ENCODE measurements at places on chromosomes 16 and 17.

GRCh38 chr17:35870906-35871819, 2.5 kb upstream of the HEATR9 start:
- no peak for DNase-seq

GRCh38 chr16:88435437-88436355, 17.4 kb upstream of the ZFPM1 start:
- no peak for DNase-seq

- no peak for DNase-seq
Observed at GRCh38 chr17:73342050-73342522, 30.3 kb upstream of the CDC42EP4 start.

- no peak for DNase-seq
Observed at GRCh38 chr16:84759061-84759460, 59.3 kb downstream of the USP10 start.

- DNase-seq = no peak
Observed at GRCh38 chr17:77432742-77433141, 292.0 kb downstream of the SEC14L1 start.

- DNase-seq = no peak
Observed at GRCh38 chr17:42653179-42654124, 5.6 kb upstream of the TUBG2 start.

GRCh38 chr16:19886073-19886941, 1.7 kb upstream of the GPRC5B start:
- DNase-seq = no peak

- DNase-seq = no peak
Observed at GRCh38 chr16:89696670-89697128, 4.8 kb downstream of the SPATA2L start.

- peak; percentile 71 for DNase-seq
Observed at GRCh38 chr16:62225675-62226074, 189.4 kb upstream of the CDH8 start.

DNA sequence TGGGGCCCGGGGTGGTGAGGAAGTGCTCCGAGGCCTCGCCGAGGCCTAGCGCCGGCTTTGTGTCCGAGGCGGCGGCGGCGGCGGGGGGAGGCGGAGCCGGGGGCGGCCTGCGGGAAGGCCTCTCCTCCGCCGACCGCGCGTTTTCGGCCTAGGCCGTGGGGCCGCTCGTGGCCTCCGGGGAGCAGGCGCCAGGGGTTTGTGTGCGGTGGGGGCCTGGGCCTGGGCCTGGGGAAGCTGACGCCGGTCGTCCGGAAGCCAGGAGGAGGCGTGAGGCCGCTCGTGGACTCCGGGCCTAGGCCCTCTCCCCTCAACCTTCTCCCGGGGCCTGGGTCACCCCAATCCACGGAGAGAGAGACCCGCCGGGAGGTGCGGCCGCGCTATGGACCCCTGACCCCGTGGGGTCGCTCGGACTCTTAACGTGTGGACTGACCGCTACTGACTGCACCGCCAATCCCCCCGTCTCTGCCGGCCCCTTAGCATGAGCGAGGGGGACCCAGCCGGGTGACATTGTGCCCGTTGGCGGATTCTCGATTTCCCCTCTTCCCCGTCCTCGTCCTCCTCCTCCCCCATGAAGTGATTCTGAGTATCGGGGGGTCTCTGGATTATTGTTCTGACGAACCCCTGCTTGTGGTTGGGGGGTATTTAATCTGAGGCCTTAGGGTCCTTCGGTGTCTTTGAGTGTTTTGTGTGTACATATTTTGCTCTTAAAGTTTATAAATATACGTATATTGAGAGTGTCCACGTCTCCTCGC, 660 bp downstream of the RBBP6 start:
- no peak for DNase-seq

GRCh38 chr17:55420776-55421178, 858 bp downstream of the MMD start:
- no peak for DNase-seq

DNA sequence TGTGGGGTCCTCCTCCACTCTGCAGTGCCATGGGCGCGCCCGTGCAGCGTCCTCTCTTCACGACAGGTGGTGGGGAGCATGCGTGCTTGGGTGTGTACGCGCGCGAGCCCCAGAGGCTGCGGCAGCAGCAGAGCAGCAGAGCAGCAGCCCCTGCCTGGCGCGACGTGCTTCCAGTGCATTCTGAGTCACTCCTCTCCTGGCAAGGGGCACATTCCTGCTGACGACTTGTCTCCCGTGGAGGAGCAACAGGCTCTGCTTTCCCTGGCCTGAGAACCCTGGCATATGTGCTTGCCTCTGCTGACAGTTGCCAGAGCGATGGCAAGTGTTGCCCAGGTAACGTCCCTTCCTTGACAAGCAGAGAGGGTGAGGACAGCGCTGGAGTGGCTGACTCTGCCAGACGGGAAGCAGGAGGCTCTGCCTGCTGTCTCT, 133.8 kb upstream of the PLCG2 start:
- DNase-seq = peak; percentile 87

DNA sequence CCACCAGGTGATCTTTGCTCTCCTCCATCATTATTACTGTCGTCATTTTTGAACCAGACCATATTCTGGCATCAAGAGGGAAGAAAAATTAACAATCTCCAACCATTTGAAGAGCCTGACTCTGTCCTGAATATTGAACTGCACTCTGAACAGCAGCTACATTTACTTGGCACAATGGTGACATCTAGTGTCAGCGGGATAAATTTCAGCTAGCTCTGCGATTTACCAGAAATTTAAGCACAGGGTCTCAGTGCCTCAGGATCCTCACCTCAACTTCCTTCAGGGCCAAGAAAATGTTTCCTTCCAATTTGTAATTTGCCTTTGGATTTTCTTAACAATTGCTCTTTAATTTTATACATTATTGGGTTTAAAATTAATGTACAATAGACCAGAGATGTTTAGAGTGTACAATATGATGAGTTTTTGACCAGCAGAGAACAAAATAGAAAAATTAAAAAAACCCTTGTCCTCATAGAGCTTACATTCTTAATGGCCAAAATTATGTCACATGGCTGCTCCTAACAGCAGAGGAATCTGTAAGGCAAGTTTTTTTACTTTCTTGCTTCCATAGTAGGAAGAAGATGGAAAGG, 10.7 kb upstream of the ZNF19 start:
- DNase-seq = no peak

DNA sequence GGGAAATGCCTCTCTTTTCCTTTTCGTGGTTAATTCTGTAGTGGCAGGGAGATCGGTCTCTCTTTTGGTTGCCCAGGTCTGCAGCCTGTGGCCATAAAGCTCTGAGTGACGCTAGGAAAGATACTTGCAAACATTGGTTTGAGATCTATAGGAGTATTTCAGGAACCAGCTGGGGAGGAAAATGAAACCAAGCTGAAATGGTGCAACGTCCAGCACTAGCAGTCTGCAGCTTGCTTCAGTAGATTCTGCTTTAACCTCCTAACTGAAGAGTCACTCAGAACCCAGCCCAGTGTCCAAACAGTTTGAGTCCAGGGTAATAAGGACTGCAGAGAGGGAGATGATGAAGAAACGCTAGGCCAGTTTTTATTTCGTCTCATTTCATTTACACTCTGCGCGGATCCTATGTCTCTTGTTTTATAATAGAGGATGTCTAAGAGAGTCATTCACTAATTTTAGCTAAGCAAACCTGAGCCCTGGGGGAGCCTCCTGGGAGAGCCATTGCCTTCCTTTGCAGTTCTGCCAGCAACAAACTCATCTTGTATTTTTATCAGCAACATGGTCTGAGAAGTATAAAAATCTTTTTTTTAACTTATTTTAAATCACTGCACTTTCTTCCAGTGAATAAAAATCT, 12.0 kb downstream of the SP2 start:
- no peak for DNase-seq

DNA sequence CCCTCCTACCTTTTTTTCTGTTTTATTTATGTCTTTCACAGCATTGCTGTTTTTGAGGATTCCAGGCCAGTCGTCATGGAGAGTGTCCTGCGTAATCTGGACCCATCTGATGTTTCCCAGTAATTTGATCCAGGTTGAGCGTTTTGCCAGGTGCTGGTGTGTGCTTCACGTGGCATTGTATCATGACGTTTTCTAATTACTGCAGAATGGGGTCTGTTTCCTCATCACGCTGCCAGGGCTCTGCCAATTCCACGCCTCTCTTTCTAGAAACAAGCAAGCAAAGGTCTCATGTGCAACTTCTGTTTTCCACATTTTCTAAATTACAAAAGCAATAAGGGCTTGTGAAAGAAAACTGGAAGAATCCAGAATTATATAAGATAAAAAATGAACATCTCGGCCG, 28.3 kb upstream of the BHLHA9 start:
- no peak for DNase-seq

DNA sequence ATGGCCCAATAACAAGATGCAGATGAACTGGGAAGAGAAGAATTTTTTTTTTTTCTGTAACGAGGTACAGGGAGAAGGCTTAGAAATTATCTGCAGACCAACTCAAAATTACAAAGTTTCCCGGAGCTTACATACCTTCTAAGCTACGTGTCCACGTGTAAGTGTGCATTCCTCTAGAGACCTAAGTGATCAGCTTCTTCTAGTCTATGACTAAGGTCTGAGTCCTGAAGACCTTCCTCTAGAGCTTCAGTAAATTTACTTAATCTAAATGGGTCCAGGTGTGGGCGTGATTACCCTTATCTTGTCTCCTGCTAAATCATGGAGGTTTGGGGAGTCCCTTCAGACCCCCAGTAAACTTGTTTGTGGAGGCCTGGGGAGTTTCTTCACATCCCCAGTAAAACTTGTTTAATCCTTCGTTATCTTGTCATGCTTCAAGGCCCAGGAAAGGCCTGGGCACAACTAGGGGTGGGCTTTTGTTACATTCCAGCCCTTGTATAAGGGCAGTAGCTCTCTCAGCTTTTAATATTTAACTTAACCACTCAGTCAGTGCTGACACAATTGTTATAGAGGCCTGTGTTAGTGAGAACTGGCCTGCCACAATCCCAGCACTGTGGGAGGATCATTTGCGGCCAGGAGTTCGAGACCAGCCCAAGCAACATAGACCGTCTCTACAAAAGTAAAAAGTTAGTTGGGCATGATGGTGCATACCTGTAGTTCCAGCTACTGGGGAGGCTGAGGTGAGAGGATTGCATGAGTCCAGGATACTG, 342.3 kb downstream of the SNX29 start:
- DNase-seq = peak; percentile 83

DNA sequence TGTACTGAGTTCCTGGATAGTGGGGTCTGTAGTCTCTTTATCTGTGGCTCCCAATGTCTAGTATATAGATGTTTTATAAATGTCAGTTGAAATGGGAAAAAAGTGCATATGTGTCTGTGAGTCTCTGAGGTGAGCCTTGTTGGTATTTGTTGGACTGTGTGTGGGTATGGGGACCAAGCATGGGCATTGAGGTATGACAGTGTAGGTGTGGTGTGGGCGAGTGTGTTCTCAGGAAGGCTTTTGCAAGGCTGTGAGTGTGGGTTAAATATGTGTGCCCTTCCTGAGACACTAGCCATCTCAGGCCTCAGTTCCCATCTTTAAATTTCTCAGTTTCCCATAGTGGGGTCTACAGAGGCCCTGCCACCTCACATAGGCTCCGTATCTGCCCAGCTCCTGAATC, 440.2 kb upstream of the CCL2 start:
- DNase-seq = no peak

DNA sequence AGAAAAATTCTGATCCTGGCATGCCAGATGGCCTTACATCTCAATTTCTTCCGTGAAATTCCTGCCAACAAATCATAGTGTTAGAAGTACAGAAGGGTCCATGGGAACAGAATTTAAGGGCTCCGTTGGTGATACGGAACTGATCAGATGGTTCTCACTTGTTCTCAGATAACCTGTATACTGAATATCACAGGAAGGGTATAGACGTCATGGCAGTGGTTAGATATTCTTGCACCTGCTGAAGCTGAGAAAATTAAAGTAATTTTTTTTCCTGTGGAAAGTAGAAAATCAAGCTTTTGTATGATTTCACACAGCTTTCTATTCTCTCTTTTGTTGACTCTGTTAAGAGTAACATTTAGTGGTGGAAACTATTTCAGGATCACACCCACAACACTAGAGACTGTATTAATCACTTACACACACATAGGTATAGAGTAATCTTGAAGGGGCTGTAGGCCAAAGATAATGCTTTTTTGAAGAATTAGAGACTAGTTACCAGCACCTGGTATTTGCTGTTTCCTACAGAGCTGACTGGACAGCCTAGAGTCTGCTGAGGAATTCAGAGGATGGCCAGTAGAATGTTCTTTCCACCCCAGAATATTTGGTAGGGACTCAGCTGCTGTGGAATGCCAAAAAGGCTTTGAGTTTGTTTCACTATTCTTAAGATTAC, 7.5 kb downstream of the TENT4B start:
- no peak for DNase-seq

GRCh38 chr16:84917492-84917891, 93.8 kb downstream of the ZDHHC7 start:
- DNase-seq = no peak

GRCh38 chr16:27618606-27619327, 68.8 kb downstream of the KATNIP start:
- DNase-seq = no peak

DNA sequence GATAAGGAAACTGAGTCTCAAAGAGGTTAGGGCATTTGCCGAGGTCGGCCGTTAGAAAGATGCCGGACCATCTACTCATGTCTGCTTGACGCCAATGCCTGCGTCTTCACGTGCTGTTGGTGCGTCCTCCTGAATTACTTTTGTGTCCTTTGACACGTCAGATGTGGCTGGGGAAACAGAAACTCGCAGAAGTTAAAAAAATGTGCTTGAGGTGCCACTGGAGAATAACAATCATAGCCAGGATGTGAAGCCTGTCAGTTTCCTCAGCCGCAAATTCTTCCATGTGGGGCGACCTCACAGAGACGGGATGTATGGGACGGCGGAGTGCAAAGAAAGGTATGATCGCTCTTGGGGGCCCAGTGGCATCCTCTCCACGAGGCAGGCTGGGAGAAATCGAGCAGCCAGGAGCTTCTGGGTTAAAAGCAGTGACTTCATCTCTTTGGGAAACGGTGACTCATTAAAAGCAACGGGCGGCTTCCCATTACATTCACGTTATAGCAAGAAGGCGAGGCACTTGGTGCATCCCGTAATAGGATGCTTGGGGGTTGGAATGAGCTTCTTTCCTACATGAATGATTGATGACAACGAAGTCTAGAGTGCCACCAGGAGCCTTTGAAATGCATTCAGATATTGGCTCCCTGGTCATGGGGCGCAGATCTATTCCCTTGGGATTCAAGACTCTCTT, 67.8 kb downstream of the BMERB1 start:
- DNase-seq = peak; percentile 21

DNA sequence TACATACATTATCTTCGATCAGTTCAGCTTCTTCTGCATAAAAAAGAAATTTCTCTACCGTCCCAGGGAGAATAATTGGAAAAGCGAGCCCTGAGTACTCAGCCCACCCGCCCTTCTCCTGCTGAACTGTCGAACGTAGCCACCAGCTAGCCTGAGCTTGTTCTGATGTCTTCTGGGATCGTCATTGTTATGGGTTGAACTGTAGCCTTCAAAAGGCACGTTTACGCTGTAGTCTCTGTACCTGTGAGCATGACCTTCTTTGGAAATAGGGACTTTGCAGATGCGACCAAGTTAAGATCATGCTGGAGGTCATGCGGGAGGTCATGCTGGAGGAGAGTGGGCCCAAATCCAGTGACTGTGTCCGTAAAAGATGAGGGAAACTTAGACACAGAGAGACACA, 86.2 kb downstream of the CMIP start:
- DNase-seq = no peak

- peak; percentile 72 for DNase-seq
Observed at GRCh38 chr17:19719355-19720209, 3.2 kb upstream of the SLC47A2 start.

GRCh38 chr17:51778842-51779241, 379.7 kb downstream of the CA10 start:
- no peak for DNase-seq
